ENCODE measurements at places on chromosomes 4 and X. TPM values are rescaled to one million over a fixed set of nuclear protein-coding genes. Genes with fewer than 3 reads are reported as not detected.
A peak's percentile ranks its signal among the peaks of the same experiment; 100 is the strongest.

DNA sequence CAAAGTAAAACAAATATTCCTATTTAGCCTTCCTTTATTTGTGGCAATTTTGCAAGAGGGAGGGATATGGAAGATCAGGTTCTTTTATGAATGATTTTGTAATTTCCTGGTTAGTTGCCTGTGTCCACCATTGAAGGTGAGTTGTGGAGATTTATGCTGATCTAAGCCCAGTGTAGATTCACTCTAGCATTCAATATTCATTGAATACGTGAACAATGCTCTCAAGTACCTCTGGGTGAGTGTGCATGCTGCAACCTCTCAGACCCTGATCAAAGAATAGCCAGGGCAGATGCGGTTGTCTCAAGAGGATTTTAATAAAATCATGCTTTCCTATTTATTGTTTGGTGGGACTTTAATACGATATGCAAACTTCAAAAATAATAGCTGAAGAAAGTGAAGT is 628.4 kb downstream of the SPRY1 start:
- no peak overlapping the region for H3K4me3 ChIP-seq
- H3K4me1 ChIP-seq = peaks cover 4% of the 10 kb centered on the region
- H3K27me3 ChIP-seq = no peaks in the 10 kb centered on the region
- H3K36me3 ChIP-seq = no peaks in the 10 kb centered on the region
- no peak overlapping the region for H3K27ac ChIP-seq

DNA sequence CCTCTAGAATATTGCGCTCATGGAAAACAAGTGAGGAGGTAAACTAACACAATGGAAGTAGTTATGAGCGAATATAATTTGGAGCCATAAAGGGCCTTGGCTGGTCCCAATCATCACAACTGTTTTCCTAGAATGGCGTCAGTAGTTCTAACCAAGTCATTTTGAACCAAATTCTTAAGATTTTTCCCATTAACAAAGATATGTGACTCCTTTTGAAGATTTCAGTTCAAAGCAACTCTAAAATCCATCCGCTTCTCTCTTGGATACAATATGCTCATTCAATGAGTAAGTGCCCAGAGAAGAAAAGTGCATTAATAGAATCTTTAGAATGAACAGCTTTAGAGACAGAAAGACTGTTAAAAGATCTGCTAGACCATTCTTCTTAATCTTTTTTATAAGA is 19.6 kb upstream of the MYOZ2 start:
- H3K36me3 ChIP-seq = no peaks in the 10 kb centered on the region
- no peaks in the 10 kb centered on the region for H3K4me1 ChIP-seq
- H3K27ac ChIP-seq = no peak overlapping the region
- no peak for DNase-seq
- no peak overlapping the region for H3K4me3 ChIP-seq
- H3K27me3 ChIP-seq = no peaks in the 10 kb centered on the region

DNA sequence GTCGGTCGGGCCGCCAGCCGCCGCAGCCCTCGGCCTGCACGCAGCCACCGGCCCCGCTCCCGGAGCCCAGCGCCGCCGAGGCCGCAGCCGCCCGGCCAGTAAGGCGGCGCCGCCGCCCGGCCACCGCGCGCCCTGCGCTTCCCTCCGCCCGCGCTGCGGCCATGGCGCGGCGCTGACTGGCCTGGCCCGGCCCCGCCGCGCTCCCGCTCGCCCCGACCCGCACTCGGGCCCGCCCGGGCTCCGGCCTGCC is 213 bp downstream of the NFKB1 start:
- peaks cover 43% of the 10 kb centered on the region for H3K4me1 ChIP-seq
- peak overlapping the region; percentile 98 for H3K27ac ChIP-seq
- no peaks in the 10 kb centered on the region for H3K27me3 ChIP-seq
- H3K36me3 ChIP-seq = no peaks in the 10 kb centered on the region

DNA sequence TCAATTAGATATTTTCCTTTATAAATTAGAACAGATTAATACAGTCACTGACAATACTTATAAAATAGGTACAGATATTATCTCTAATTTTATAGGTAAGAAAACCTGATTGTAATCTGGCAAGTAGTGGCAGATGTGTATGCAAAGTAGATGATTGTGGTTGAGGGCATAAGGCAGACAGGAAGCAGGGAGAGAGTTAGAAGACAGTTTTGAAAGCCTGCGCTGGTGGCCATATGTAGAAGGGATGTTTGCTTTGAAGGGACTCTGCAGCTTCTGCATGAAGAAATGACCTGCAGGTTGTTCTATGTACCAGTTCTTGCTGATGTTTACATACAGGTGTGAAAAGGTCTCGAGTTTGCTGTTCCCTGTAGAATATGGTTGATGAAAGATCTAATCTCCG is 416.3 kb upstream of the SLIT2 start:
- no peaks in the 10 kb centered on the region for H3K27me3 ChIP-seq
- DNase-seq = no peak
- H3K27ac ChIP-seq = no peak overlapping the region

- no peaks in the 10 kb centered on the region for H3K4me1 ChIP-seq
- no peak overlapping the region for H3K4me3 ChIP-seq
- H3K36me3 ChIP-seq = no peaks in the 10 kb centered on the region
- no peaks in the 10 kb centered on the region for H3K27me3 ChIP-seq
- H3K27ac ChIP-seq = no peak overlapping the region
Observed at GRCh38 chr4:15390494-15390893, 37.3 kb upstream of the C1QTNF7 start.

DNA sequence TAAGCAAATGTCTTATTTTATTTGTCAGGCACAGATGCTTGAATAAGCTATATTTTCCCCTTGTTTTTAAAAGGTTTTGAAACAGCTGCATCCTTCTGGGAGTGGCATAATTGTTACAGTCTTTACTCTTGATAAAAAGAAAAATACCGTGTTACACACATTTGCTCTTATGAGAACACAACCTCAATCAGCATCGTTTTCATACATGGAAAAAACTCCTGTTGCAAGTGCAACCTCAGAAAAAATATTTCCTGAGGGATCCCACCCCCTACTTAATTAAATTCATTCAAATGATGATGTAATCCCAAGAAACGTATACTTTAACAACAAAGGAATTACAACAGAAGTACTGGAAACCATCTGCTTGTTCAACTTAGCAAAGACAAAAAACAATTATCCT is 58.6 kb downstream of the SMAD1 start:
- H3K27ac ChIP-seq = no peak overlapping the region
- peaks cover 10% of the 10 kb centered on the region for H3K4me1 ChIP-seq
- peaks cover 5% of the 10 kb centered on the region for H3K36me3 ChIP-seq
- no peaks in the 10 kb centered on the region for H3K27me3 ChIP-seq
- H3K4me3 ChIP-seq = no peak overlapping the region

DNA sequence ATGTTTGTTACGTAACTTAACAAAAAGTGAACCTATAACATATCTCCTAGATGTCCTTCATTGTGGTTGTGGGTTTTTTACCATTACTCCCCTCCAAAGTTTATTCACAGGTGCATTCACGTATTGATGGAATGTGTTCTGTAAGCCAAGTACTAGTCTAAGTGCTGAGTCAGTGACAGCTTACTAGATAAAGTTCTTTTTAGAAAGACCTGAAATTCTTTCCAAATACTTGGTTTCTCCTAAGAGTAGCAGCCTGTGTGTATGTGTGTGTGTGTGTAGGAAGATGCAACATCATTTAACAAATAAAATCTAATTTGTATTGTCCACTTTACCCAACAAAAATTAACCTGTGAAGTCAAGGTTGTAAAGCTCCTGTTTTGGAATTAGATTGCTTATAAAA is 22.1 kb downstream of the NAP1L5 start:
- no peaks in the 10 kb centered on the region for H3K27me3 ChIP-seq
- H3K4me3 ChIP-seq = no peak overlapping the region
- no peak for DNase-seq
- no peaks in the 10 kb centered on the region for H3K4me1 ChIP-seq
- peaks cover 64% of the 10 kb centered on the region for H3K36me3 ChIP-seq

- no peak for DNase-seq
- H3K27me3 ChIP-seq = peaks cover 19% of the 10 kb centered on the region
- no peak overlapping the region for H3K27ac ChIP-seq
- H3K4me3 ChIP-seq = no peak overlapping the region
- no peaks in the 10 kb centered on the region for H3K4me1 ChIP-seq
Observed at GRCh38 chr4:6548882-6549230, 26.1 kb upstream of the MAN2B2 start.

DNA sequence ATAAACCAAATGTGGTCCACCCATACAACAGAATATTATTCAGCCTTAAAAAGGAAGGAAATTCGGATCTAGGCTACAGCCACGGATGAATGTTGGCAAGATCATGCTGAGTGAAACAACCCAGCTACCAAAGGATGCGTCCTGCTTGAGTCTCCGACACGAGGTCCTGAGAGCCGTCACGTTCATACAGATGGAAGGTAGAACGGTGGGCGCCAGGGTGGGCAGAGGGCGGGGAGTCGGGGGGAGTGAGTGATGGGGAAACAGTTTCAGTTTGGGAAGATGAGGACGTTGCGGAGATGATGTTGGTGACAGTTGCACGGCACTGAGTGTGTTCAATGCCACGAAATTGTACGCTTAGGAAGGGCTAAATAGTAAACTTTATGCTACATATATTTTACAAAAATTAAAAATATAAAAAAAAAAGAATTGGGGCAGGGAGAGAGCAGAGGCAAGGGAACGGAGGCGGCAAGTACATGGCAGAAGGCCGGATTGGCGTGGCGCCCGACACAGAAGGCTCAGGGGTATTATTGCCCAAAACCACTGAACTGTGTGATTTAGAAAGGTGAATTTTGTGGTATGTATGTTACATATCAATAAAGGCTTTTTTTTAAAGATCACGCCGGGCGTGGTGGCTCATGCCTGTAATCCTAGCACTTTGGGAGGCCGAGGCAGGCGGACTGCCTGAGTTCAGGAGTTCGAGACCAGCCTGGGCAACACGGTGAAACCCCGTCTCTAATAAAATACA is 14.8 kb upstream of the MXD4 start:
- peak; percentile 27 for DNase-seq
- no peak overlapping the region for H3K4me3 ChIP-seq
- H3K27me3 ChIP-seq = no peaks in the 10 kb centered on the region
- H3K36me3 ChIP-seq = no peaks in the 10 kb centered on the region
- H3K27ac ChIP-seq = no peak overlapping the region

DNA sequence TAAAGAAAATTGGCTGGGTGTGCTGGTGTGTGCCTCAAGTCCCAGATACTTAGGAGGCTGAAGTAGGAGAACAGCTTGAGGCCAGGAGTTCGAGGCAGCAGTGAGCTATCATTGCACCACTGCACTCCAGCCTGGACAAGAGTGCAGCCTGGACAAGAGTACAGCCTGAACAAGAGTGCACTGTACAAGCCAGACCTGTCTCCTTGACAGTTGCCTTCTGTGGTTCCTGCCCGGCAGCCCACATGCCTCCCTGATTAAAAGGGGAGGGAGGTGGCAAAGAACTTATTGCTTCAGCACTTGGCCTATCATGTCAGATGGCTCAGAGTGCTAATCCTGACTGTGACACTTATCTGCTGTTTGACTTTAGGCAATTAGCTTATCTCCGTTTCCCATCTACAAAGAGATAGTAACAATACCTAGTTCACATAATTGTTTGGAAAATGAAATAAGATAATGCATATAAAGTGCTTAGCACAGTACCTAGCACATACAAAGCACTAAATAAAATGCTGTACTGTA is 249.1 kb downstream of the DCLK2 start:
- no peaks in the 10 kb centered on the region for H3K36me3 ChIP-seq
- DNase-seq = no peak
- H3K27ac ChIP-seq = no peak overlapping the region
- no peaks in the 10 kb centered on the region for H3K4me1 ChIP-seq
- no peak overlapping the region for H3K4me3 ChIP-seq

- H3K36me3 ChIP-seq = peaks cover 23% of the 10 kb centered on the region
- no peak overlapping the region for H3K4me3 ChIP-seq
- H3K27ac ChIP-seq = no peak overlapping the region
- no peaks in the 10 kb centered on the region for H3K27me3 ChIP-seq
Observed at GRCh38 chr4:88382621-88383020, 4.0 kb downstream of the HERC6 start.

- H3K27ac ChIP-seq = no peak overlapping the region
- DNase-seq = no peak
- H3K4me3 ChIP-seq = no peak overlapping the region
- no peaks in the 10 kb centered on the region for H3K4me1 ChIP-seq
- no peaks in the 10 kb centered on the region for H3K27me3 ChIP-seq
- no peaks in the 10 kb centered on the region for H3K36me3 ChIP-seq
Observed at GRCh38 chr4:67988991-67989390, 25.7 kb upstream of the TMPRSS11A start.

DNA sequence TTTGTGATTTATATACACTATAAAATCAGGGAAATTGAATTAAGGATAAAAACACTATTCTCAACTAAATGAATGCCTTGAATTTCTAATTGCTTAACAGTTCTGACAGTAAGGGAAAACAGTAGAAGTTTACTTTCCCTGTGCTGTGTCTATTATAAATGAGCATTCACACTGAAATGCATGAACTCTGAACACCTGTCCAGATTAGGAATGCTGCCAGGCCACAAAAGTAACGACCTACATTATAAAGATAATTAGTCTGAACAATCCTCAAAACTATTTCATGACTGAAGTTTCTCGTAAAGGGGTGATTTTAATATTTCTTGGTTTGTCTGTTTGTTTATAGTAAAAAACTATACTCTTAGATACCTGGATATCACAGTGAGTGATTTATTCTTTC is 2.0 kb downstream of the NDST3 start:
- no peaks in the 10 kb centered on the region for H3K4me1 ChIP-seq
- H3K27me3 ChIP-seq = peaks cover 38% of the 10 kb centered on the region
- no peak for DNase-seq

GRCh38 chrX:107467271-107467670 is 17.8 kb downstream of the FRMPD3 start:
- no peak overlapping the region for H3K4me3 ChIP-seq
- no peak for DNase-seq
- H3K27ac ChIP-seq = no peak overlapping the region

GRCh38 chr4:71570492-71570891 is 213.4 kb downstream of the GC start:
- no peaks in the 10 kb centered on the region for H3K4me1 ChIP-seq
- DNase-seq = no peak
- no peaks in the 10 kb centered on the region for H3K27me3 ChIP-seq
- H3K4me3 ChIP-seq = no peak overlapping the region
- H3K27ac ChIP-seq = no peak overlapping the region

- H3K27me3 ChIP-seq = no peaks in the 10 kb centered on the region
- H3K27ac ChIP-seq = no peak overlapping the region
- H3K4me1 ChIP-seq = no peaks in the 10 kb centered on the region
- no peak overlapping the region for H3K4me3 ChIP-seq
- DNase-seq = no peak
Observed at GRCh38 chr4:183201331-183201730, 102.3 kb downstream of the WWC2 start.

DNA sequence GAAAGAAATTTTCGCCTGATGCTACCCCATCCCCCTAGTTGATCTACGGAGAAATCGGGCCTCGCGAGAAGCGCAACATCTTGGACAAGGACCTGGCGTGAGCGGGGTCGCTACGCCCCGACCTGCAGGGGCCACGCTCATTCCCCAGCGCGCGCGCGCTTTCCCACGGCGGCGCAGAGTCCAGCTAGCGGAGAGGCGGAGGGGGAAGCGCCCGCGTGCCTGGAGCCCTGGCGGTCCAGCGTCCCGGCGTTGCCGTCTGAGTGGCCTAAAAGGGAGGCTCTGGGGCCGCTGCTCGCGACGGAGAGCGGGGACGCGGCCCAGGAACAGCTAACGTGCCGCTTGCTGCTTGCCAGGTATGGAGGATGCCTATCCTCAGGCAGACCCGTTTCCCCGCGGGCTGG is 6.0 kb upstream of the SOX3 start:
- peaks cover 55% of the 10 kb centered on the region for H3K27me3 ChIP-seq
- H3K4me1 ChIP-seq = no peaks in the 10 kb centered on the region
- H3K36me3 ChIP-seq = no peaks in the 10 kb centered on the region
- no peak overlapping the region for H3K27ac ChIP-seq
- H3K4me3 ChIP-seq = no peak overlapping the region

The TIGD4 gene
- total RNA-seq = 1.0 TPM

The CHRNA9 gene
- total RNA-seq = not detected

The C4orf17 gene
- total RNA-seq = not detected

The SPATA4 gene
- total RNA-seq = 1.2 TPM

The ETDA gene
- not detected for total RNA-seq

The CXCR3 gene
- total RNA-seq = 1.9 TPM

The USO1 gene
- total RNA-seq = 55.6 TPM

The JADE3 gene
- total RNA-seq = 8.5 TPM

The RPS6KA6 gene
- 1.9 TPM for total RNA-seq

The ARHGEF38 gene
- total RNA-seq = 20.6 TPM

All from lower lobe of right lung (tissue), 2 donors.